ENCODE measurements at places on chromosomes 12 and 14. TPM values are rescaled to one million over a fixed set of nuclear protein-coding genes. Genes with fewer than 3 reads are reported as not detected.
A peak's percentile ranks its signal among the peaks of the same experiment; 100 is the strongest.

Gene KRT72
- 0.11 TPM for total RNA-seq

DNA sequence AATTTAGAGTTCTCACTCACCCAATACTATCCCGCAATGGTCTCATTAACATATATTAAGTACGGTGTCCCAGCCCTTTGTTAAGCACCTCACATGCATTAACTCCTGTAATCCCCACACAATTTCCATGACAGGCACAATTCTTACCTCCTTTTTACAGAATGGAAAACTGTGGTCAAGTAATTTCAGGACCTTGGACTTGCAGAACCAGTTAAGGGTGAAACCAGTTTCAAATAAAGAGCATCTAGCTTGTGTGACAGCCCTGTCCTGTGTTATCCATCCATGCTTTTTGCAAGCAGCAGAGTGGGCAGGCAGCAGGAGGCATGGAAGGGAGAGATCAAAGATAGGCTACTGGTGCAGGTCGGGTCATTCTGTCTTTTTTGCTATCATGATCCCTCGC lies 470.8 kb downstream of the NELL2 start:
- no peak for DNase-seq

GRCh38 chr14:101834800-101835547 lies 73.5 kb downstream of the PPP2R5C start:
- DNase-seq = peak; percentile 26

- DNase-seq = no peak
Measured at GRCh38 chr14:68921666-68922065, 57.4 kb downstream of the ACTN1 start.

- DNase-seq = no peak
Measured at GRCh38 chr14:105525861-105526775, at the start of gene TMEM121. TSS of gene TMEM121 (plus strand) at chr14:105526583. CDS start at chr14:105528835, 2,252 bp downstream.

GRCh38 chr12:31260840-31261239 lies 65.1 kb downstream of the SINHCAF start:
- no peak for DNase-seq
